ENCODE measurements at places on chromosomes 16 and 17.

DNA sequence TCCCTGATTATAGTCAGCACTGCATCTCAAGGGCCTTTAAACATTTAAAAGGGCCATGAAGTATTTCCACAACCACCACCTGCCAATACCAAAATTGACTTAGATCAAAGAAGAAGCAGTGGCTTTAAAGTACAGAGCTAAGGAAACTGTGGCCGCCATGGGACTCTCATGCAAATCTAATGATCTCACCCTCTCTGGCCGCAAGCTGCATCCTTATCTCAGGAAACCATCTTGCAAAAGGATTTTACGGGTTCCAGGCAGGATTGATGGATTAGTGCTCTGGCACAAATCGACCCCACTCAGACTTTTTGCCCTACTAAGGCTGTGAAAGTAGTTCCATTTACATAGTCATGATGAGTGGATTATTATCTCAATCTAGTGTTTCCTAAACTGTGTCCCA, 22.6 kb downstream of the CDRT4 start:
- peak; percentile 44 for DNase-seq

DNA sequence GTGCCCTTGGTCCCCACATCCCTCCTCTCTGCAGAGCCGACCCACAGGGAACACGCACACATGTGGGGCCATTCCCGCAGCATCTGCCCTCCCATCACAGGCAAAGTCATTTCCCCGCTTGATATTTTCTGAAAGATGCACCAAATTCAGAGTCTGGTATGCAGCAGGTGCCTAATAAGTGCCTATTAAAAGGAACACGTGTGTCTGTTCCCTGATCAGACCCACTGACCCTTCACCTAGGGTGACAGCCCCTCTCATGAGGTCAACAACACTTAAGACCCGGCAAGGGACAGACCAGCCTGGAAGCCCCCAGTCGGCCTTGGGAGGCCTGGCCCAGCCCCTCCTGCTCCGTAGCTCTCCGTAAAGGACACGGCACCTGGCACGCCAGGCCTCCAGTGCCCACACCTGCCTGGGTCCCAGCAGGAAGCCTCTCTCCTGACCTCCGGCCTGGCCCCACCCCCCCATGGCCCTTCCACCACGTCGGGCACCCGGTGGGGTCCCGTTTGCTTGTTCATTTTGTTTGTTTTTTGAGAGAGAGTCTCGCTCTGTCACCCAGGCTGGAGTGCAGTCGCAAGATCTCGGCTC, 20.0 kb downstream of the UNKL start:
- no peak for DNase-seq

DNA sequence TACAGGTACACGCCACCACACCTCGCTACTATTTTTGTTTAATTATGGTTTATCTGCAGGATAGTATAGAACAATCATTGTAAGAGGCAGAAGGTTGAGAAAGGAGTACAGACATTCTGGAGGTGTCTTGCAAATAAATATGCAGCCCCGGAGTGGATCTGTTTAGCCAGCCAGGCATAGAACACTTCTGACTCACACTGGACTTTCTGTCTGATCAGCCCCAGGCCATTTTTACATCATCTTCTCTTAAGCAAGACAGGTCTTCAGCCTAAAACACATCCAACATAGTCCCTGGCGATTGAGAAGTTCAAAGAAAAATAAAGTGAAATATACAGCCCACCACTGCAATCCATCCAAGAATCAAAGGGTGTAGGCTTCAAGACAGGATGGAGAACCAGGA, 81.4 kb downstream of the XYLT1 start:
- peak; percentile 55 for DNase-seq

GRCh38 chr17:732902-733720, 715 bp downstream of the TLCD3A start:
- peak; percentile 55 for DNase-seq

DNA sequence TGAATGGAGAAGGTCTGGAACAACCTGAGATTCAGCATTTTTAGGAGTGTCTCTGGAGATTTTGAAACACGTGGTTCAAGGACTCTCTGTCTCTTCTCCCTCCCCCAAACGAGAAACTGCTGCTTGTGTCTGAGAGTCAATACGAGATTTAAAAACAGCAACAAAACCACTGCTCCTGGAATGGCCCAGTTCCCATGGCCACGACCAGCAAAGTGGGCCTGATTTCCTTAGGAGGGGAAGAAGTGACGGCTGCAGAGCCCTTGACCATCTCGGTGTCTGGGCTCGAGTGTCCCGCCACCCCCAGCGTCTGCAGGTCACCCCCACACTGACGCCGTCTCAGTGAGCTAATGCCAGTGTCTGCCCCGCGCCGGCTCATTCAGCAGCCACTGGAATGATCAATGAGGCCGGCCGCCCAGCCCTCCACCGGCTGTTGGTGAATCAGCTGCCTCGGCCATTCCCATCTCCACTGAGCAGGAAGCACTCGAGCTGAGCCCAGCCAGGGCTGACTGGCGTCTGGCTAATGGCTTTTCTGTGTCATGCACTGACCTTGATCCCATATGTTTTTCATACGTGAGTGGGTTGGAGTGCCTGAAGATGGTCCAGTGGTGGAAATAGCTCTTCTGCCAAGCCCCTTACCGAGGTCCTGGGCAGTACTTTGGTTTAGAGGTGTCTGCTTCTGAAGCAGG, 151.8 kb downstream of the PITPNC1 start:
- peak; percentile 90 for DNase-seq

GRCh38 chr16:16143931-16144330, 79.4 kb downstream of the ABCC6 start:
- DNase-seq: no peak

- DNase-seq: no peak
Measured at GRCh38 chr16:4064950-4065352, 51.3 kb downstream of the ADCY9 start.

GRCh38 chr16:70605283-70605657, 41.1 kb upstream of the IL34 start:
- no peak for DNase-seq

- no peak for DNase-seq
Measured at GRCh38 chr17:8822401-8823035, 23.4 kb upstream of the MFSD6L start.

DNA sequence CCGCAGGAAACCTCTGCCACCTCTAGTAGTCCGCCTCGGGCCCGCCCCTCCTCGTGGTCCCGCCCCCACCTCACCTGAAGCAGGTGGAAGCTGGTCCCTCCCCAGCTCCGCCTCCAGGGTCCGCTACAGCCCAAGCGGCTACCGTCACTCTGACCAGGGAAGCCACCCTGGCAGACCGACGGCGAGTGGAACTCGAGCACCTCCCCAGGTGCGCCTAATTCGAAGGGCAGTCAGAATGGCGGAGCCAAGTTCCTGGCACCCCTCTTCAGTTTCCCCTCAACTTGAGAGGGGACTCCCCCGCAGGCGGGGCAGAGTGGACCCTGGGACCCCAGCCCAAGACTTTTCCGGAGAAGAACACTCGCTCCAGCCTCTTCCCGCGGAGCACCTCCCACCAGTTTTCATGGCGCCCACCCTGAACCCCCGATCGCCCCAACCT, 507 bp downstream of the FHOD1 start:
- no peak for DNase-seq

DNA sequence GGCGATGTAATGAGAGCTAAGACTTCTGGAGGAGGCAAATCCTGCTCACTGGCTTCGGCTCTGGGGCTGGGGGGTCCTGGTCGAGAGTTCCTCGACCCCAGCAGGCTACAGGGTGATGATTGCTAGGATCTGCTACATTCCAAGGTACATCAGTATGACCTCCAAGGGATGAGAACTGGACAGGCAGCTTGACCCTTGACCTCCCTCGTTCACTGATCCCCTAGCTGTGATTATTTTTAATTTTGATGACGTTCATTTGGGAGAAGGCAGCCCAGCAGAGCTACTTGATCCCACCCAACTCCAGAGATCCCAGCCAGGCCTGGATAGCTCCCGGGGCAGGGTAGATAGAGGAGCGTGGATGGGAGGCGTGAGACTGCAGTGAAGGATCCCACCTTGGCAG, 242.3 kb downstream of the MAF start:
- DNase-seq: no peak

DNA sequence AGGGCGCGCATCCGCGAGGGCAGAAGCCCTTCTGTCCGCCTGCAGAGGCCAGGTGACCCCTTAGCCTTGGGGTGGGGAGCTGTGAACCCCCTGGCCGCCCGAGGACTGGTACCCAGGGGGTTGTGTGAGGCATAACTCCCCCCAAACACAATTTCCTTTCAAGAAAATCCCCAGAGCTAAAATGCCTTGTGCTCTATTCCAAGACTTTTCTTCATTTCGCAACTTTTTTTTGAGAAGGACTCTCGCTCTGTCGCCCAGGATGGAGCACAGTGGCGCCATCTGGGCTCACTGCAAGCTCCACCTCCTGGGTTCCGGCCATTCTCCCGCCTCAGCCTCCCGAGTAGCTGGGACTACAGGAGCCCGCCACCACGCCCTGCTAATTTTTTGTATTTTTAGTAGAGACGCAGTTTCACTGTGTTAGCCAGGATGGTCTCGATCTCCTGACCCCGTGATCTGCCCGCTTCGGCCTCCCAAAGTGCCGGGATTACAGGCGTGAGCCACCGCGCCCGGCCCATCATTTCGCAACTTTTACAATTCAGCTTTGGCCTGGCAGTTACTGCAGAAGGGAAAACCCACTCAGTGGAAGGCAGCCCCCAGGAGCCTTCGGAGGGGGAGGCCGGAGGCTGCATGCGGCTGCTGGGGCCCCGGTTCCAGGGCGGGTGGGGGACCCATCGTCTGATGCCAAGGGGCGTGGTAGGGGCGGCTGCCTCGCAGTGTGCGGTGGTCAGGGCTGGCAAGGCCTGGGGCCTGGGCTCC, 963 bp upstream of the APRT start:
- DNase-seq: peak; percentile 51

DNA sequence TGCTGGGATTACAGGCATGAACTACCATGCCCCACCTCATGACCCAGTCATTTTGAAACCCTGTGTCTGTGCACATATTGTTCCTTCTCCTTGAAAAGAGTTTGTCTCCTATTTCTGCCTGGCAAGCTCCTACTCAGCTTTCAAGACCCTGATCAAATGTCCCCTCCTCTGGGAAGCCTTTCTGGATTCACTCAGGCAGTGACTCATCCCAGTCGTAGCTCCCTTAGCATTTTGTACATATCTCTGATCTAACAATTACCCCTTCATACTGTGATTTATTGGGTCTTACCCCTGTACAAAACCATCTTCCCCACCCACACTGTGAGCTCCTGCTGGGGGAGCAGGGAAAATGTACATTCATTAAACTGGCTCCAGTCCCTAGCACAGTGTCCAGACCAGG, 18.1 kb upstream of the ABCC12 start:
- no peak for DNase-seq

- no peak for DNase-seq
Measured at GRCh38 chr16:10206215-10206614, 24.0 kb upstream of the GRIN2A start.

DNA sequence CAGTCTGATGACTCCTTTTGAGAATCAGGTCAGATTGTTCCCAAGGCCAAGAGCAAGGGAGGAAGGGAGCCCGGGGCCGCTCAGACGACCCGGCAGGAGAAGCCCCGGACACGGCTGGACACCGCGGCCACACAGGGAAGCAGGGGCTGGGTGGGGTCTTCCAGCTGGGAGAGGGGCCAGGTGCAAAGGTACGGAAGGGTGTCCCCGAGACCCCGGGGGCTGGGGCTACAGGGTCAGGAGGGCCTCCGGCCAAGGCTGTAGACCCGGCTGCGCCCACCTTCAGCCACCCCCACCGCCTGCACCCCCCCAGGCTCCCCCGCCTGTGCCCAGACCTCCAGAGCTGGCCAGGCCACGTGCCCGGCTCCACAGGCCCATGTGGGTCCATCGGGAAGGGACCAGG, 21.9 kb upstream of the C1QTNF8 start:
- no peak for DNase-seq

- DNase-seq: peak; percentile 100
Measured at GRCh38 chr16:56389554-56389953, 35.8 kb downstream of the AMFR start.

DNA sequence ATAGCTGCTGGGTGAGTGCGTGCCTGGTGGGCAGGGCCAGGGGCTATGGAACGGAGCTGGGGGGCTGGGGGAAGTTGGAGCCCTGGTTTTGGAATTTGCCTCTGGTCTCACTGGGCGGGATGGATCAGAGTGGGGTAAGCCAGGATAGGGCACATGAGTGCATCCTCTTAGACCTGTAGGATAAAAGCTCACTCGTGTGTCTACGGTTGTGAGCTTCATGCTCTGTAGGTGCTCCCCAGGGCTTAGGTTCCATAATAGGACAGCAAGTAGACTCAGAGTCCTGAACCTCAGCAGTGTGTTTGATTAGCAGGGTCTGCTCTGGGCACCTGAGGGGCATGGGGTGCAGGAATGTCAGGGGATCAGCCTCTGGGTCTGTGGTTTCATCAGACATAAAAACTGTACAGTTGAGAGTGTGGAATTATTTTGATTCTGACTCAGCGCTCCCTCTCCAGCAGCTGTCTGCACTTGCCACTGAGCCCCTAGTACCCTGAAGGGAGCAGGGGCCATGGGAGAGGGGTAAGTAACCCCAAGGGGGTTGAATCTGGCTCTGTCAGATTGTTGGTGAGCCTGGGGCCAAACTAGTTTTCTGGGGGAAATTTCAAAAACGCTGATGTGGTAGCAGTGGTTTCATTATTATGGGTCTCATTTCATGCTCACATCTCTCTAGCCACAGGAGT, 84.2 kb upstream of the LGALS9 start:
- no peak for DNase-seq

GRCh38 chr17:76752006-76752405, 14.1 kb downstream of the MFSD11 start:
- peak; percentile 34 for DNase-seq

DNA sequence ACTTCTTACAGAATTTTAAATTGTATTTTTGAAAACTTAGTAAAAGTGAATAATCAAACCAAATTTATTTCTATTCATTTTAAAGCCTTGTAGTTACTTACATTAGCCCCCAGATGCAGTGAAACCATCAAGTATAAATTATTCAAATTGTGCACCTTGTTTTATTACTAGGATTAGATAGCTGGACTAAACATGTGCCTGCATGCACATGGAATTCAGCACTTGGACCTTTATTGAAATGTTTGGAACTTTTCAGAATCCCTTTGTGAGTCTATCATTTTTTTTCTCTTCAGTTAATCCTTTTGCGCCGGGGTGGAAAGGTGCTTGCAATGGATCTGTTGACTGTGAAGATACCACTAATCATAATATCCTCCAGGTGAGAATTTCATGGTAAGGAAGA, 4.7 kb downstream of the ZPBP2 start:
- DNase-seq: peak; percentile 41

- no peak for DNase-seq
Measured at GRCh38 chr16:333406-334094, 19.0 kb downstream of the AXIN1 start.

GRCh38 chr17:45270828-45271418, 9.0 kb upstream of the SPATA32 start:
- DNase-seq: no peak

- DNase-seq: peak; percentile 48
Measured at GRCh38 chr16:58814348-58814801, 80.3 kb upstream of the GOT2 start.

DNA sequence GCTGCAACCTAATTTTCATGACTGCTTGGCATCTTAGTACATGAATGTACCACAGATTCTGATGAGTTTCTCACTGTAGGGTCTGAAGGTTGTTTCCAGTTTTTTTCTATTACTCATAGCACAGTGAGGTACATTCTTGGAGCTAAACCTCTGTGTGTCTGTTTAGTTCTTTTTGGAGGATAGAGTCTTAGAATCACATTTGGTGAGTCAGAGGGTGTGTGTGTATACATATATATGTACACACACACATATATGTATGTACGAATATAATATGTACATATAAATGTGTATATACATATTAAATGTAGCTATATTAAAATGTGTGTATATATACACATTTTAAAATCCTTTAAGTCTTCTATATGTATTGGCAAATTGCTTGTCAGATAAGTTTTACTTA, 72.9 kb downstream of the NTN1 start:
- DNase-seq: peak; percentile 4

All from fibroblast of skin of right biceps (primary cell).